ENCODE measurements at places on chromosomes 3 and 15.

DNA sequence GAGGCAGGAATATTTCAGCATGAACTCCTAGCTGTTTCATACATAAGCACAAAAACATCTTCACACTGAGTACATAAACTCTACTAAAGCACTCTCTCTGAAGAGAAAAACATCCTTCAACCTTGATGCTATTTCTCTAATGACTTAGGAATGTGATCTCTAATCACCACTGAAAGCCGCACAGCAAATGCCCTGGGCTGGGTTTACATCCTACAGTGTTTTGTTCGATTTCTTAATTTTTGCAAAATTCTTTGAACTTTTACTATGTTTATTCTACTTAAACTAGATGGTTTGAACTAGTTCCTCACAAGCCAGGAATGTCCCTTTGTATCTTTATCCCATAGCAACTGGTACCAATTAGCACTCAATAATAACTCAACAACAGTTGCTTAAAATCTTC, 130.9 kb upstream of the ABI3BP start:
- DNase-seq: no peak

- peak; percentile 100 for DNase-seq
These were observed 181.4 kb downstream of the SMAD6 start for GRCh38 chr15:66883284-66883911.

DNA sequence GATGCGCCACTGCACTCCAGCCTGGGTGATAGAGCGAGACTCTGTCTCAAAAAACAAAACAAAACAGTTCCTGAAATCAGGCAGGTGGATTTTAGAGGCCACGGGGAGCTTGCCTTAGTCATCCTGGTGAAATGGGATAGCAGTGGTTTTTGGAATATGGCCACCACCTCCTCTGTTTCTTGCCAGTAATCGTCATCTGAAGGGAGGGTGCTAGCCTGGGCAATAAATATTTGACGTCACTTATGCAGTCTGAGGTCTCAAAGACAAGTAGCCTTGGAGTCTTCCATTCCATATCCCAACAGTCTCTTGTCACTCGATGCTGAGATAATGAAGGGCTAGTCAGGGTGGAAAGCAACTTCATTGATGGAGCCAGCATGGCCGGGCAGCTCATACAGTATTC, 55.2 kb downstream of the KCNAB1 start:
- DNase-seq: no peak

- DNase-seq: no peak
These were observed 21.4 kb upstream of the POC1A start for GRCh38 chr3:52175416-52176179.

DNA sequence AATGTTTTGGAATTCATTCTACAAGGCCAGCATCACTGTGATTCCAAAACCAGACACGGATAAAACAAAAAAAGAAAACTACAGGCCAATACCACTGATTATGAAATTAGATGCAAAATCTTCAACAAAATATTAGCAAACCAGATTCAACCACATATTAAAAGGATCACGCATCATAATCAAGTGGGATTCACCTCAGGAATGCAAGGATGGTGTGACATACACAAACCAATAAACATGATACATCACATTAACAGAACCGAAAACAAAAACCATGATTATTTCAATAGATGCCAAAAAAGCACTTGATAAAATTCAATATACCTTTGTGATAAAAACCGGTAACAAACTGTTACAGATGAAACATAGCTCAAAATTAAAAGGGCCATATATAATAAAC, 48.9 kb downstream of the DLG1 start:
- DNase-seq: no peak

DNA sequence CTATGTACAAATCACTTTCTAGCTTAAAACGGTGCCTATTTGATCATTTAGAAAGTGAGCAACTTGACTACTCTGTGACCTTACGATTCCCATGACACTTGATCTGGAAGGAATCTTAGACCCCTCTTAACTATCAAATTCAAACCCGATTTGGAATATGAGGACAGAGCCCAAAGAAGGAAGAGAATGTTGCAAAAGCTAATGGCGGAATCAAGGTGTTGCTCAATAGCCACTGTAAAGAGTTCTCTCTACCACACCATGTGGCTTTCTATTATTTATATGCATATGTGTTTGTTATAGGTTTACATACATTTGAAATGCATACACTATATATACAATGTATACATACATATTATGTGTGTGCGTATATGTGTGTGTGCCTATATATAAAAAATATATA, 39.9 kb downstream of the PYDC2 start:
- no peak for DNase-seq

DNA sequence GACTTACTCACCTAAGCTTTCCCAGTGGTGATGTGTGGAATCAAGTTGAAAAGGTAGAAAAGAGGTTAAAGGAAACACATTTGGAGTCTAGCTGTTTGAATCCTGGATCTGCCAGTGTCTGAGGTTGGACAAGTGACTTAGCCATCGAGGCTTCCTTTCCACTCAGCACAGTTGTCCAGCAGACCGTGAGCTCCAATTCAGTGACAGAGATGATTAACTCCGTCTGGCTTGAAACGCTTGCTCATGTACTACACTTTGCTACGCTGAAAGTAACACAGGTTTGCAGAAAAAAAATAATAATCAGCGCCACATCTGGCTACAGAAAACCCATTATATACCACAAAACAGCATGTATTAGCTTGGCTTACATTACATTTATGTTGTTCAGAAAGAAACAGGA, 364.9 kb upstream of the MCTP2 start:
- no peak for DNase-seq

- no peak for DNase-seq
These were observed 15.7 kb downstream of the RFT1 start for GRCh38 chr3:53114412-53115074.

DNA sequence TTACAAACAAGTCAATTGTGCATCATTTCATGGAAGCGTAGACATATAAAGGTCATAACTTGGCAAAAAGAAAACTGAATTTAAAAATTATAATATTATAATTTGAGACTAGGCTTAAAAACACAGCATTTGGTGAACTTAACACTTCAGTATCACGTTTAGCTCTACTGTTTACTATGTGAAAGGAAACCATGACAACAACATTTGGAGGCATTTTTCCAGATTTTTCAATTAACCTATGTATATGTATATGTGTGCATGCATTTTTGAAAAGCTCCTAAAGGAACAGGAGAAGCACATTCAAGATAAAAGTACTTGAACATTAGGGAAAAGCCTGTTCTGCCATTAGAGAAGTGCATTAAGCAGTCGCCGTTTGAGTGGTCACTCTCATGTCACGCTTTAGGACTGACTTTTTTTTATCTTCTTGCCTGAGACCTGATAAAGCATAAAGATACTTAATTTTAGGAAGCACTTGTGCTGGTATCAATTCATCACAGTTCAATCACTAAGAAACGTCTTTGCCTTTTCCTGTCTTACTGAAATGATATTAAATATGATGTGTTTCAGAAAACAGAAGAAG, 156.0 kb downstream of the NAALADL2 start:
- no peak for DNase-seq

GRCh38 chr3:192284443-192285072, 442.8 kb downstream of the FGF12 start:
- DNase-seq: no peak

DNA sequence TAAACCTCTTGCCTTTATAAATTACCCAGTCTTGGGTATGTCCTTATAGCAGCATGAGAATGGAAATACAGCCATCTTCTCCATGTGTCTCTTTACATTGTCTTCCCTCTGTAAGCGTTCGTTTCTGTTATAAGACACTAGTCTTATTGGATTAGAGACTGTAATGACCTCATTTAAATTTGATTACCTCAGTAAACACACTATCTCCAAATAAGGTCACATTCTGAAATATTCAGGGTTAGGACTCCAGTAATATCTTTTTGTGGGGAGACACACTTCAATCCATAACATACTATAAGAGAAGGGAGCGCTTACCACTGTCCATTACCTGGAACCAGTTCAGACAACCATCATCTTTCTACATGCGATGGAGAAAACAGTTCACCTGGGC, 34.3 kb upstream of the CD47 start:
- DNase-seq: no peak

DNA sequence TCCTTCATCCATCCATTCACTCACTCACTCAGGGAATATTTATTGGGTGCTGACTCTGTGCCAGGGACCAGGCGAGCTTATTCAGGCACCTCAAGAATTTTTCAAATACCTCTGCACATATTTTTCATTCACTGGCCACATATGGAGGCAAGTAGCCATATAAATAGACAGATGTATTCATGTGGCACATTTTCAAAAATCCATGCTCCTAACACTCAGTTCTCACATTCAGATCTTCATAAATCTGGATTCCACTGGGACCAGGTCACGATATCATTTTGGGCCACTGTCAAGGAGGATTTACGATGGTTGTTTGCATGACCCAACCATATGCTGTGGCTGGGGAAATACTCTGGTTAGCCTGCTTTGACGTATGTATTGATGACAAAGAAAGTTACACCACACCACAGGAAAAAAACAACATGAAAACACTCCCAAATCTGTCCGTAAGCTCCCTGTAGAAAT, 241.8 kb upstream of the LRTM1 start:
- no peak for DNase-seq

GRCh38 chr3:188667926-188668325, 503.8 kb upstream of the TPRG1 start:
- DNase-seq: no peak

DNA sequence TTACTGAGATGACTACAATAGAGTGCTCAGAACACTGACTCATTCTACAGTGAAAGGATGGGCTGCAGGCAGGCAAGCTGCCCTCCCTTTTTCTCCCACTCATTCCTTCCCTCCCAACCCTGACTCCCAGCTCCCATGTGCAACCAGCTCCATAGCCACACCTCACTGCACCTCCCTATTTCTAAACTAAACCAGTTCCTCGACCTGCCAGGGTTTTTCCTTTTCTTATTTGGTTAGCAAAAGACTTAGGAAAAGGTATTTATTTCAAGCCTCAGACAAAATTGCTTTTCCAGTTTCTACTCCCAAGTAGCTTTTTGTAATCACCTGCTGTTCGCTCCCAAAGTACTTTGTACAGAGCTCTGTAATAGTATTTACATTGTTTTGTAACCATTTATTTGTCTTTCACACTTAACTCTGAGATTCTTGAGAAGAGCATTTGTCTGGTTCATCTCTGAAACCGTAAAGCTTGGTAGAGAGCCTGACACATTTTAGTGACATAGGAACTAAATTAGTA, 2.2 kb downstream of the AADAC start:
- no peak for DNase-seq

DNA sequence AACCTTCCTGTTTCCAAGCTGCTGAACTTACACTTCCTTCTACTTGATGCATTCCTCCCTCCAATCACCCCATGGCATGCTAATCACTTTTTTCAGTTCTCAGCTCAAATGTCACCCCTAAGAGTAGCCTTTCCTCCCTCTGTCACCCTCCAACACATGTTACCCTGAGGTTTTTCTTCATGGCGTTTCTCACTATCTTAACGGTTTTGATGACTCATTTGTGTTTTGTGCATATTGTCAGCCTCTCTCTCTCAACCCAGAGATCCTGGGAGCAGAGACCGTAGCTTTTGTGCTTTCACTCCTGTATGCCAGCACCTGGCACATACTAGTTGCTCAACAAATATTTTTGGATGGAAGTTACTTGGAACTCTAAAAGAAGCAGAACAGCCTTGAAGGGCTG, 24.5 kb downstream of the LRRC3B start:
- no peak for DNase-seq

GRCh38 chr3:127452321-127452821, 138.2 kb downstream of the TPRA1 start:
- DNase-seq: no peak

GRCh38 chr3:34263101-34263621, 464.7 kb downstream of the PDCD6IP start:
- DNase-seq: no peak

GRCh38 chr3:132726341-132726823, 4.2 kb upstream of the NPHP3 start:
- no peak for DNase-seq

DNA sequence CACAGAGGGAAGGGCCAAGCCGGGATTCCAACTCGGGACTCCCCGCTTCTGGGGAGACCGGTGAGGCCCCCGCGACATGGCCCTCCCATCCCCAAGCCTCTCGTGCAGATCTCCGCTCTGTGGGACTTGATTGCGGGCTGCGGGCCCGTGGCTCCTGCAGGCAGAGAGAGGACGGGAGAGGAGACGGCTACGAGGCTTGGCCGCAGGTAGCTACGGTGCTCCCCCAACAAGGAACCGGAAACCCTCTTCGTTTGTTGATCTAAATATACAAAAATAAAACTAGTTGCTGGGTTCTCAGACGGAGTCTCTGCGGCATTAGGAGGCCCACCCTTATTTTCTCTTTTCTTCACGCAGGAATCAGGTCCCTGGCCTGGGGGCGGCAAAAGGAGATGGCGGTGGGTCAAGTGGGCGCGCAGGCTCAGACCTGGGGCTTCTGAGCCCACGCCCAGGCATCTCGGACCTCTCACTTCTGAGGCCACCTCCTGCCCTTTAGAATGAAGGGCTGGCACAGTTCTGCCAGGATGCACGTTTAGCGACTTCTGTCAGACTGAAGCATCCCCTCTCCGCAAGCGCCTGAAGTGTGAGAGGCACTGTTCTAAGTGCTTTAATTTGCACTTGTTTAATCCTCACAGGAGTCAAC, 10.9 kb downstream of the GNB5 start:
- no peak for DNase-seq

GRCh38 chr15:40338041-40338657, 2.6 kb downstream of the CCDC9B start:
- no peak for DNase-seq

DNA sequence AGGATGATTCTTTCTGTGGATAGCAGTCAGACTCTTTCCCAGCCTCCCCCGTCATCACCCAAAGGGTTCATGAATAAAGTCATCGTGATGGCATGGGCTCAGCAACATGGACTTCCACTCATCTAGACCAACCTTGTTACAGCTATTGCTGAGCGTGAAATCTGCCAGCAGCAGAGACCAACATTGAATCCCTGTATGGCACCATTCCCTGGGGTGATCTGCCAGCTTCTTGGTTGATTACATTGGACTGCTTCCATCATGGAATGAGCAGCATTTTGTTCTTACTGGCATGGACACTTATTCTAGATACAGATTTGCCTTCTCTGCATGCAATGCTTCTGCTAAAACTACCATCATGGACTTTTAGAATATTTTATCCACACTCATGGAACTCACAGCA, 195.6 kb upstream of the AZI2 start:
- DNase-seq: no peak

DNA sequence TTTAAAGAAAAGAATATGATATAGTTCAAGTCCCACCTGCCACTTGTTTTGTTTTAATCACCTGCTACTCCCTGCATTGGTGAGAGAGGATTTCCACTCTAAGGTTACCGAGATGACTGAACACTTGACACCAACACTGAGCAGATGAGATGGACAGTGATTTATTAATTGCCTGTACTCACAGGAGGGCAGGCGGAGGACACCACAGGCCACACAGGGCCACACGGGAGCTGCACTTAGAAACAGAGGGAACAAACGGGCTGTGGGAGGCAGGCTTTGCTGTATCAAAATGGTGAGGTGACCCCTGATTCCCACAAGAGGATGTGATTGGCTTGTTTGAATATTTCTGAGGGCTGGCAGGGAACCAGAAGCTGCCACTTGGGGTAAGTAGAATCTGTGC, 10.8 kb downstream of the MINAR1 start:
- DNase-seq: no peak

All from epithelial cell of proximal tubule (primary cell).